Foreskin melanocyte (primary cell): ENCODE measurements at places on chromosomes 12 and 14.

GRCh38 chr12:43120150-43120549, 431.9 kb downstream of the ADAMTS20 start:
- no peak for DNase-seq

DNA sequence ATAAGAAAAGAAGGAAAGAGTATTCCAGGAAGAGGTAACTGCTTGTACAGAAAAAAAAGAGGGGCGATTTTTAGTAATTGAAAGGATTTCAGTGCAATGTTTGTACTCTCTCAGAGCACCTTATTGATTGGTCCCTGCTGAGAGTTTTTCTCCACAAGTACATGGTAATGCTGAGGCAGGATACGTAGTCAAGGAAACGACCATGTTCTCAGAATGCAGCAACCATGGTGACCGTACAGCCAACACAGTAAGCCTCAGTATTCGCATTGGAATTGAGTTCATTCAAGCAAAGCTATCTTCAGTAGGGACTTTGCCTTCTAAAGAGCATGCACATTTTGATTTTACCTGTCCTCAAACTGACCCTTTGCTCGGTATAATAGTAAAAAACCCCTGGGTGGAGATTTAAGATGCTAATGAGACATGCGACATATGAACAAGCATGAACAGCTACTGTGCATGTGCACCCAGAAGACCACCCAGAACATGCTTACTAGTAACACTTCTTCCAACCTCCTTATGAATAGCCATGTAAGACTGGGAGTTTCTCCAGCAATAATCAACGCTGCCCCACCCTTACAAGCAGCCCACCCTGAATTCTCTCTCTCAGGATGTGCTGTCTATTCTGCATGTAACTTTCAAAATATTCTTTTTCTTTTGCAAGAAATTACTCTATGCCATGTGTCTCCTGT, 6.2 kb upstream of the SLC41A2 start:
- DNase-seq: no peak

DNA sequence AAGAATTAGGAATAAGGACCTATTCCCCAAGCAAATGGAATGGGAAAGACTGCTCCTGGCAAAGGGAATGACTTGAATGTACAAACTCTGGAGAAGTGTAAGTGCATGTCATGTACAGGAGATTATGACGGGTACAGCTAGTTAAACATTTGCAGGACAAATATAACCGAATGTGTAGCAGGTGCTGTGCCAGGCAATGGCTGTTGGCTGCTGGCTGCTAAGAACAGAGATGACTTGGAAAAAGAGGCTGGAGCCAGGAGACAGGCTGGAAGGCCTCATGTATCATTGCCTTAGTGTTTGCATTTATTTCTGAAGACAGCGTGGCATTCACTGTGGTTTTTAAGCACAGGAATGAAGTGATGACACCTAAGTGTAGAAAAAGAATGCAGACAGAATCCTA, 136.8 kb downstream of the TTC8 start:
- no peak for DNase-seq

DNA sequence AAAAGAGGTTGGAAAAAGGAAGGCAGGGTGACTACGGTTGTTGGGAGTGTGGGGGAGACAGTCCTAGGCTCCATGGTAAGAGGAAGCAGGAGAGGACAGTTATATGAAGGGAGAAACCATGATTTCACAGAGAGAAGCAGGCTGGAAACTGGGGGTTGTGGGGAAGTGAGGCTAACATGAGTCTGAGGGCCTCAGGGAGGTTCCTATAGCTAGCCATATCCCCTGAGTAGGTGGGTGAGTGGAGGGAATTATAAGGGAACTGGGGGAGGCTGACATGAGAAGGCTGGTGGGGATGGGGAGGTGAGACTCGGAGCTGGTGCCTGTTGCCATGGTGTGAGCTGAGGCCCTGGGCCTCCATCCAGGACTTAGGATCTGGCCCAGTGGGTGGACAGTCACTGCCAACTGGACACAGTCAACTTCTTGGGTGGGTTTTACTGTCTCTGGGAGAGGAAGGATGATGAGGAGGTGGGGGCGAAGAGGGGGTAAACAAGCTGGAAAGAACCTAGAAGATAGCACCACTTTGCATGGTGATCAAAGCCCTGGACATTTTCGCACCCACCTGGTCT, 1.4 kb downstream of the RNASE13 start:
- no peak for DNase-seq

- no peak for DNase-seq
These were observed 37.4 kb downstream of the PHLDA1 start for GRCh38 chr12:75994069-75994740.

GRCh38 chr12:93683410-93683809, 6.2 kb downstream of the CRADD start:
- no peak for DNase-seq

GRCh38 chr12:2113119-2113912, 60.5 kb downstream of the CACNA1C start:
- DNase-seq: no peak
